ENCODE measurements at places on chromosomes 4 and X.

- H3K27ac ChIP-seq: no peak overlapping the region
- no peak for DNase-seq
- H3K4me1 ChIP-seq: peaks cover 30% of the 10 kb centered on the region
- H3K4me3 ChIP-seq: no peak overlapping the region
- H3K27me3 ChIP-seq: no peaks in the 10 kb centered on the region
- H3K36me3 ChIP-seq: no peaks in the 10 kb centered on the region
These were observed 5.2 kb downstream of the DHRSX start for GRCh38 chrX:2495595-2495994.

DNA sequence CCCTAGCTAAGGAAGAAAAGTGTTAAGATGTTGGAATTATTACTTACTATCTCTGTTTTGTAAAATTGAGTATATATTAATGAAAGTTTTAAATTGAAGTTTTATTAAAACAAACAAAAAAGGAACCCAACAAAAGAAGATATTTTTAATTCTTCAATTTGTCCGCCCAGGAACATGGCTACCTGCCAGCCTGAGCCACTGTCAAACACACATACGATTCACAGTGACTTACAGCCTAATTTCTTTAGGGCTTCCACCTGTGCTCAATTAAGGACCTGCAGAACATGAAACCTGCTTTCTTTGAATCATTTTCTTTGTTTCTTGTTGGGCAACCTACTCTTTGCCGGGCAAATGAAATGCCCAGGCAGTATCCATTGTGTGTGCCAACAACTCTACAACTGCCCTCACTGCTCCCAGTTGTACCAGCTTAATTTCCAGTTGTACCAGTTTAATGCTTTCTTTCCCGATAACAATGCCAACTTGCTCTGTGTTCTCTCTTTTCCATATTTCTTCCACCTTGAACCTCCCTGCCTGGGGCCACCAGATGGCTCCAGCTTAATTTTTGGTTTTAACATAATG lies 181.7 kb downstream of the GBA3 start:
- no peaks in the 10 kb centered on the region for H3K4me1 ChIP-seq
- H3K27me3 ChIP-seq: no peaks in the 10 kb centered on the region
- H3K36me3 ChIP-seq: no peaks in the 10 kb centered on the region
- no peak overlapping the region for H3K27ac ChIP-seq

DNA sequence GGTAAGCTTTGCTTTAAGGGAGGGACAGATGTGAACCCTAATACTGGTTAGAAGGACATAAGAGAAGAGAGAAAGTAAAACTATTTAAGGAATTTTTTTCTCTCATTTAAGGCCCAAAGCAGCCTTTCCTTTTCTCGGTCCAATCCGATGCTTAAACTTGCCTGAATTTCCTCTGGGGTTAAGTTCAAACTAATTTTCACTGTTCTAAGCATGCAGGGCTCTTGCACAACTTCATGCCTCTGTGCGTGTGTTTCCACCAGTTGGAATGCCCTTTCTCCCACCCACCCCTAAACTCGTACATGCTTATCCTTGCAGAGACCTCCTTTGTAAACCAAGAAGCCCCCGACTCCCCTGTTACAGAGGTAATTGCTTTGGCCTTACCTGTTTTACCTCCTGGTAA lies 204.7 kb downstream of the CBR4 start:
- no peak overlapping the region for H3K27ac ChIP-seq
- H3K4me1 ChIP-seq: no peaks in the 10 kb centered on the region
- H3K36me3 ChIP-seq: no peaks in the 10 kb centered on the region
- no peaks in the 10 kb centered on the region for H3K27me3 ChIP-seq
- no peak for DNase-seq
- no peak overlapping the region for H3K4me3 ChIP-seq

DNA sequence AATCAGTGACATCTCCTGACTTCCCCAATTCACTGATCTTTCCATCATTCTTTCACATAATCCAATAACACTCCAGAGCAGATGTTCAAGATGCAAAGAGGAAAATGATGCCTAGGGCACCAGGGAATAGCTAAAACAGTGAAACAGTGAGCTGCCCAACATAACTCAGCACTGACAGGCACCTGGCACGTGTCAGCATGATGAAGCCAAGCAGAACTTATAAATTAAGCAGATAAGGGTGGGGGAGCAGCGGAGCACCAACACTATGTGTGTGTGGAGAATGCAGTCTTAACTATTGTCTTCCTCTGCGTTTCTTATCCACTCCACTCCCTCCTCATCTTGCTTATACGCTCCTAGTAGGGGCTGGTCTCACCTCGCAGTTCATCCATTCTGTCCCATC lies 89.4 kb downstream of the AMMECR1 start:
- no peak overlapping the region for H3K27ac ChIP-seq
- no peaks in the 10 kb centered on the region for H3K36me3 ChIP-seq
- H3K4me3 ChIP-seq: no peak overlapping the region
- DNase-seq: no peak

DNA sequence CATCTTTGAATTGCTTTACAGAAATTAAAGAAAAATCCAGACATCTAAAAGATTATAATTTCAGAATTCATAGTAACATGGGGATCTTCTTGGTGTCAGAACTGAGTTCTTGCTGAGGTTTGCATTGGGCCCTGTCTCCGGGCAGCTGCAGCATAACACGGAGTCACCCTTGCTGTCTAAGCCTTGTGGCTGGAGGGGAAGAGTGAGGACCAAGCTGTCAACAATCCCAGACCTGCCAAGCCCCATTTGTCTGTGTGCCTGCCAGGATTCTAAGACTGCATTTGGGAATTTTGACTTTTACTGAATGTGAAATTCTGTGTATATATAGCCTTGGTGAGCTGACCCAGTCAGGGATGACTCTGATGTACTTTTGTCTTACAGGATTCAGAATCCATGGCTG lies 25.2 kb upstream of the NAP1L5 start:
- peaks cover 85% of the 10 kb centered on the region for H3K36me3 ChIP-seq
- no peak overlapping the region for H3K4me3 ChIP-seq
- no peaks in the 10 kb centered on the region for H3K27me3 ChIP-seq

DNA sequence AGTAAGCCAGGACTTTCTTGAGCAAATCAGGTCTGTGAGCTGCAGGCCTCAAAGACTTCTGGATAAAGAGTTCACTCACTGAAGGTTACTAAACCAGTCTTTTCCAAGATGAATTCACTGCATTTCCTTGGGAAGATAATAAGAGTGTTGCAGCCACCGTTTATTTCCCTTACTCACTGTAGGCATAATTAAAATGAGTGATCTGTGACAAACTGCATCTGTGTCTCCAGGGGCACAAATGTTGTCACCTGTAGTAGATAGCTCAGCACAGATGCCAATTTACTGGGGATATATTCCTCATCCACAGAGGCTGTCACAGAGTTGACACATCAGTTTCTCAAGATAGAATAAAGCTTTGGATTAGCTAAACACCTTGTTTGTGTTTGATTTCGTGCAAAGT lies 580.2 kb downstream of the SPRY1 start:
- no peaks in the 10 kb centered on the region for H3K27me3 ChIP-seq
- no peaks in the 10 kb centered on the region for H3K36me3 ChIP-seq
- no peaks in the 10 kb centered on the region for H3K4me1 ChIP-seq
- H3K4me3 ChIP-seq: no peak overlapping the region

- peak overlapping the region; percentile 21 for H3K27ac ChIP-seq
- no peak overlapping the region for H3K4me3 ChIP-seq
- peaks cover 9% of the 10 kb centered on the region for H3K4me1 ChIP-seq
- no peaks in the 10 kb centered on the region for H3K27me3 ChIP-seq
These were observed 40.0 kb upstream of the IRF2 start for GRCh38 chr4:184514121-184514988.

GRCh38 chr4:166091912-166092510 lies 219.0 kb downstream of the TLL1 start:
- no peaks in the 10 kb centered on the region for H3K4me1 ChIP-seq
- H3K4me3 ChIP-seq: no peak overlapping the region
- no peaks in the 10 kb centered on the region for H3K36me3 ChIP-seq
- no peak for DNase-seq
- no peaks in the 10 kb centered on the region for H3K27me3 ChIP-seq

DNA sequence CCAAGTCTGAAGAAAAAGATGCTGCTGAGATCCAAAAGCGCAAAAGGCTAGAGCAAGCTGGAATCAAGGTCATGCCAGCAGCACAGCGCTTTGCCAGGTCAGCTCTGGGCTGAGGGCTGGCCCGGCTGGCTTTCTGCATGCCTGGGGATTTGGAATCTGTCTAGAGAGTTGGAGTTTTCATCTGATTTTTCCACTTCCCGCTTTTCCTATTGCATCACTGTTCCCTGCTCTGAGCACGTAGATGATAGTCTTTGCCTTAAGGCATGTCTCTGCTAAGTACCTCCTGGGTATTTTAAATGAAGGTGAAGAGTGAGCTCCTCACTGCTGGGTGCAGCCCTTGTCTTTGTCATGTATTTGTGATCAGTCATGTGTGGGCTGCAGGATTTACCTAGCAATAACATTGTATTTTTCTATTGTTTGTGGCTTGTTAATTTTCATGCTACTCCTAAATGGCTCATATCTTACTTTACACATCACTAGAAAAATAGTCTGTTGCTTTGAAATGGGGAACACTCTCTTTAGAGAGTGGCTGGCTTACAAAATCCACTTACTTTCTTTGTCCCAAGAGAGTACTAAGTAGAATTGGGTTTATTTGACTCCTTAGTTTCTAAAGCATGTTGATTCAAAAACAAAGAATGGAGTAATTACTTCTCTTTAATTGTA lies 82.8 kb downstream of the LIMCH1 start:
- no peaks in the 10 kb centered on the region for H3K36me3 ChIP-seq
- peak; percentile 27 for DNase-seq
- H3K4me3 ChIP-seq: no peak overlapping the region
- H3K27me3 ChIP-seq: no peaks in the 10 kb centered on the region
- no peaks in the 10 kb centered on the region for H3K4me1 ChIP-seq

Data from upper lobe of left lung (tissue), 6 donors.